Esophagus squamous epithelium (tissue), 5 donors: ENCODE measurements at places on chromosomes 1 and 21. TPM values are rescaled to one million over a fixed set of nuclear protein-coding genes. Genes with fewer than 3 reads are reported as not detected.

- H3K4me1 ChIP-seq, result no peaks in the 10 kb centered on the region
- no peaks in the 10 kb centered on the region for H3K27me3 ChIP-seq
- no peak for DNase-seq
- H3K36me3 ChIP-seq, result no peaks in the 10 kb centered on the region
- H3K27ac ChIP-seq, result no peak overlapping the region
These were observed 82.9 kb downstream of the BEND5 start for GRCh38 chr1:48693674-48694320.

GRCh38 chr1:95067062-95067461 is 5.7 kb downstream of the ALG14 start:
- no peak for DNase-seq
- no peak overlapping the region for H3K27ac ChIP-seq
- no peaks in the 10 kb centered on the region for H3K4me1 ChIP-seq
- no peak overlapping the region for H3K4me3 ChIP-seq

DNA sequence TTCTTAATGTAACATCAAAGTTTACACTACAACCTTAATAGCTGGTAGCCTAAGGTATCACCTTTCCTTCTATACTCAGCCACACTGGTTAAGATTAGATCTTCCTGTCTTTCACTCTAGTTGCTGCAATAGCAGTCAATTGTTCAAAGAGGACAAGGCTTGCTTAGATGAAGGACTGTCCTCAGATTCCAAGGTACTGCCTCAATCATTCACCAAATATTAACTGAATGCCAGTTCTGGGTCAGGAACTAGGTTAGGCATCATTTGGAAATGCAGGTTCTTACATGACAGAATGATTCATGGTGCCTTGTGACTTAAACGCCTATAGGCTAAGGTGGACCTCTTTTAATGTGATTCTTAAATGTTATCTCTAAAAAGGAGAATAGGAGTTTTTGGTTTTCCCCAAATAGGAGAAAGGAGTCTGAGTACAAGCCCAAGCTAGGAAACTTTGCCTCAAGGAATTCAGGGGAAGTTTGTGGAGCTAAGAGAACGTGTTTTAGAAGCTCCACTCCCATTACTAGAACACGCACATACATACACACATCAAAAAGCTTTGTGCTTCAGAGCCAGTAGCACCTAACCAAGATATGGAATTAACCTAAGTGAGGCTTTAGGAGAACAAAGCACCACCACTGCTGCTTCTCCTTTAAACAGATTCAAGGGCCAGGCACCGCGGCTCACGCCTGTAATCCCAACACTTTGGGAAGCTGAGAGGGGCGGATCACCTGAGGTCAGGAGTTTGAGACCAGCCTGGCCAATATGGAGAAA is 8.5 kb upstream of the WDR47 start:
- H3K36me3 ChIP-seq, result no peaks in the 10 kb centered on the region
- no peaks in the 10 kb centered on the region for H3K27me3 ChIP-seq
- no peak overlapping the region for H3K4me3 ChIP-seq

GRCh38 chr1:5901841-5902240 is 90.4 kb downstream of the NPHP4 start:
- no peaks in the 10 kb centered on the region for H3K36me3 ChIP-seq

DNA sequence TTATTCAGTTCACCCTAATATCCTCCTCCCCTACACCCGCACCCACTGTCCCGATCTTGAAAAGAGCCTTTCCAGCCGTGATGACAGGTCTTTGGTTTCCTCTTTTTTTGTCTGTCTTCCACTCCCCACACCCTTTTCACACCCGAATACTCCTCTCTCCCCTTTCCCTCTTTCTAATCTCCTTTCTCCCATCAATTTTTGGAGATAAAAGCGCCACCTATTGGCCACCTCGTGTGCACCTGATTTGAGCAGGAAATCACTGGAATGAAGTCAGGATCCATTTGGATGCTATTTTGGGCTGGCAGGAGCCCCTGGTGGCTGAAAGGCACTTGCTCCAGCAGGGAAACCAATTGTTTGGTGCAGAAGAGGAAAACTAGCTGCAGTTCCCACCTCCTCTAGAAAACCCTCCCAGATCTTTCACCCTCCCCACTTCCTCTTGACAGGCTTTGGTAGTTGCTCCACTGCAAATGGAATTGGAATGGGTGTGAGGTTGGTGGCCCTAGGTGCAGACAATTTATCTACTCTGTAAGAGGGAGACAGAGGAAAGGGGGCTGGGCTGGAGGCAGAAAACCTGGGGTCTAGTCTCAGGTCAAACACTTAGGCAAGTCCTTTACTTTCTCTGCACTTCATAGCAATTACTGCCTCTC is 8.4 kb downstream of the FOXE3 start:
- DNase-seq, result no peak
- H3K27me3 ChIP-seq, result no peaks in the 10 kb centered on the region
- no peaks in the 10 kb centered on the region for H3K36me3 ChIP-seq
- no peak overlapping the region for H3K27ac ChIP-seq

DNA sequence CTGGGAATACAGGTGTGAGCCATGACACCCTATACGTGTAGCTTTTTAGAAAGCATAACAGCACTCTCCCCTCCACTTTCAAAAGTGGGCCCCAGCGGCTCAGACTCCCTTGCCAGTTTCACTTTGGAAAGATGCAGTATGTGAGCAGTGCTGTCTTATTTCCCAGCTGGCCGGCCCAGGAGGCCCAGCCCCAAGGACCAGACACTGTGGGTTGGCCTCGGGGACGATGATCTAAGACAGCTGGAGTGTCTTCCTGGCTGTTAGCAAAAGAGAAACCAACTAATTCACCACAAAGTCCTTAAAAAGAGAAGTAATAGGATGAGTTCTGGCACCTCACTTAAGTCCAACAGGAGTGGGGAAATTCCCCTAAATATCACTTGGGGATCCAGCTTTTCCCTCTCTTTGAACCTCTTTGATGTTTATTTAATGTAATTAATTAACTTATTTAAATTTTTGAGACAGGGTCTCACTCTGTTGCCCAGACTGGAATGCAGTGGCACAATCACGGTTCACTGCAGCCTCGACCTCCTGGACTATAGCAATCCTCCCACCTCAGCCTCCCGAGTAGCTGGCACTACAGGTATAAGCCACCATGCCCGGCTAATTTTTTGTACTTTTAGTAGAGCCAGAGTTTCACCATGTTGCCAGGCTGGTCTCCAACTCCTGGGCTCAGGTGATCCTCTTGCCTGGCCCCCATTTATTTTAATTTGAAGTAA is 17.6 kb upstream of the CLIC4 start:
- no peak overlapping the region for H3K27ac ChIP-seq
- no peak overlapping the region for H3K4me3 ChIP-seq
- DNase-seq, result no peak
- no peaks in the 10 kb centered on the region for H3K27me3 ChIP-seq
- H3K36me3 ChIP-seq, result no peaks in the 10 kb centered on the region

DNA sequence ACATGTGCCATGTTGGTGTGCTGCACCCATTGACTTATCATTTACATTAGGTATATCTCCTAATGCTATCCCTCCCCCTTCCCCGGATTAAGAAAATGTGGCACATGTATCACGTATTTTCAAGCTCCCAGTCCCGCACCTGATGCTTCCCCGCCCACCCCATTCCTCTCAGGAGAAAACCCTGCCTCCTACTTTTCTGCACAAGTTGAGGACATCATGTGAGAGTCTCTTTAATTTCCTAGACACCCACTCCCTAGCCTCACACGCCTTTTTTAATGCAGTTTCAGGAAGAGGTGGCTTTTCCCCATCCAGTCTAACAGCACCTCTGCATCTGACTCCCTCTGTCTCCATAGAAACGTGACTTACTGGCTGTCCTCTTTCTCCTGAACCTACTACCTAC is 58.2 kb upstream of the GOLT1A start:
- no peak for DNase-seq
- no peaks in the 10 kb centered on the region for H3K36me3 ChIP-seq
- no peak overlapping the region for H3K27ac ChIP-seq
- no peaks in the 10 kb centered on the region for H3K27me3 ChIP-seq
- no peaks in the 10 kb centered on the region for H3K4me1 ChIP-seq
- H3K4me3 ChIP-seq, result no peak overlapping the region

DNA sequence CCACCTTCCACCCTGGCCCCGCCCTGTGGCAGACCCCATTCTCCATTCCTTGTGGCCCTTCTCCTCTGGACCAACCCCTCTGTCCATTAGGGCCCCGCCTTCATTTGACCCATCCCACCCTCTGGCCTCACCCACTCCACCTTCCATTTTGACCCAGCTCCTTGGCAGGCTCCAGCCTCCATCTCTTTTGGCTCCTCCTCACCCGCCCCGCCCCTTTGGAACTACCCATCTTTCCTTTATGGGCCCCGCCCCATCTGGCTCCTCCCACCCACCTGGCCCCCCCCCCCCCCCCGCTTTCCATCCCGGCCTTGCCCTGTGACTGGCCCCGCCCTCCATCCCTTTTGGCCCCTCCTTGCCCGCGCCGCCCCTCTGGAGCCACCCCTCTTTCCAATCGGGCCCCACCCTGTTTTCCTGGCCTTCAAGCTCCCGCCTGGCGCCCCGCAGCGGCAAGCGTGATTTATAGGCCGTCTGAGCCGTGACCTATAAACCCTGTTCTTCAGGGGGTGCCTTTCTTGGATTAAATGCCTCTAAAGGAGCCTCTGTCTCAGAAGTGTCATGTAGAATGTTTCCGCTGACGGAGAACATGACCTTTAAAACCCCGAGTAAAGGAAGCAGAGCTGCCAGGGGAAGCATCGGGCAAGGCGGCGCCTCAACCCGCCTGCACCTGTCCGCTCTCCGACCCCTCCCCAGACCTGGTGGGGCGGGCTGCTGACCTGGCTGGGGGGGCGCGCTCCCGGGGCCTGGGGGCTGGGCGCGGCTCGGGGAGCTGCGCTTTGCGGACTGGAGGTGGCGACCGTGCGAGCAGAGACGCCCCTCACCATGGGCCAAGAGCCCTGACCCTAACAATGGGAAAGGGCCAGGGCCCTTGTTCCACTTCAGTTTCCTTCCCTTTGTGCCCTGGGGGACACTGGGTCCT is 178.0 kb downstream of the CAMTA1 start:
- H3K27me3 ChIP-seq, result peaks cover 12% of the 10 kb centered on the region
- peak overlapping the region; percentile 49 for H3K4me3 ChIP-seq
- no peak overlapping the region for H3K27ac ChIP-seq
- no peaks in the 10 kb centered on the region for H3K36me3 ChIP-seq
- DNase-seq, result no peak
- H3K4me1 ChIP-seq, result peaks cover 9% of the 10 kb centered on the region

DNA sequence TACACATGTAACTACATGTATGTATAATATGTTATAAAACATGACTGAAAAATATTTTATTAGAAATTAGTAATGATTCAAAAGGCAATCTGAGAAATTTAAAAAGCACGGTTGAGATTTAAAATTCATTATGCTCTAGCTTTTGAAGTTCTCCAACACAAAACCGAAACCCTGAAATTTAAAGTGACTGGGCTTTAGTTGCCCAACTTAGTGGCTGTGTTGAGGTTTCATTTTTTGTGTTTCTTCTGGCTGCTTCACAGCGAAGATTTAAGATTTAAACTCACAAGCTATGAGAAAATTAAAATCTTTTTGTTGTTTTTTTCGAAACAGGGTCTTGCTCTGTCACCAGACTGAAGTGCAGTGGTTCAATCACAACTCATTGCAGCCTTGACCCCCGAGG is 1058.7 kb downstream of the NCAM2 start:
- no peaks in the 10 kb centered on the region for H3K4me1 ChIP-seq
- no peak overlapping the region for H3K4me3 ChIP-seq
- no peak overlapping the region for H3K27ac ChIP-seq
- no peak for DNase-seq

DNA sequence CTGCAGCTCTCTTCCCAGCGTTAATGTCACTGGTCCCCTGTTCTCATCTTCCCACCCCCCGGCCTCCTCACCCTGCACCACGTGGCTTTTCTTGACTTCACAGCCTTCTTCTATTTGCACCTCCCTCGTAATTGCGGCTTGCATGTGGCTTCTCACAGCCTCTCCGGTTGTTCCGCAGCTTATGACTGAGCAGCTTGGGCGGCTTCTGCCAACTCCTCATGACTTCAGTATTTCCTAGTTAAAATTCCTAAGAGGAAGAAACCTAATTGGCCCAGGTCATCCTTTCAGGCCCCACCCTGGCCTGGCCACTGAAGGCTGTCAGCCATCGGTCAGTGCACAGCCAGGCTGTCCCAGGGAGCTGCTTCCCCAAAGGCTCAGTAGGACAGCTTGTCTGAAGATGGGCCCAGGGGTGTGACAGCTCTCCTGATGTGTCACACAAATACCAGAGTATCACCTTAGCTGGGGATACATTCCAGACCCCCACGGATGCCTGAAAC is 8.6 kb upstream of the RERE start:
- no peaks in the 10 kb centered on the region for H3K27me3 ChIP-seq
- no peak overlapping the region for H3K4me3 ChIP-seq
- no peak for DNase-seq
- H3K27ac ChIP-seq, result no peak overlapping the region
- no peaks in the 10 kb centered on the region for H3K36me3 ChIP-seq
- peaks cover 13% of the 10 kb centered on the region for H3K4me1 ChIP-seq

DNA sequence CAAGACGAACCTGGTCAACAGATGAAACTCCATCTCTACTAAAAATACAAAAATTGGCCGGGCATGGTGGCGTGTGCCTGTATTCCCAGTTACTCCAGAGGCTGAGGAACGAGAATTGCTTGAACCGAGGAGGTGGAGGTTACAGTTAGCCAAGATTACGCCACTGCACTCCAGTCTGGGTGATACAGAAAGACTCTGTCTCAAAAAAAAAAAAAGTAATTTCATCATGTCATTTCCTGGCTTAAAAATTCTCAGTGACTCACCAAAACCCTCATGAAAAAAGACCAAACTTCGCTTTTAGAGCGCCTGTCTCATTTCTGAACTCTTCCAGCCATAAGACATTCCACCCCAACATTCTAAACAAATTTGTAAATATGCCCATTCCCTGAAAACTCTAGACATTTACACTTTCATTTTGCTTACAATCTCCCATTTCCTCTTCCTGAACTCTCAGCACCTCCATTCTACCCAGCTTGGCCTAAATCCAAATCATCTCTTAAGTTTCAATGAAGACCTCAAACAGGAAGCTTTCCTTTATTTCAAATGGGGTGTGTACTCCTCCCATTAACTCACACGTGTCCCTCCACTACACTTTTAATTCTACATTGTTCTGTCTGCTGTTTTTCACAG is 50.5 kb upstream of the PRRC2C start:
- no peaks in the 10 kb centered on the region for H3K27me3 ChIP-seq
- H3K4me1 ChIP-seq, result peaks cover 3% of the 10 kb centered on the region
- no peak overlapping the region for H3K4me3 ChIP-seq

The EPS8L3 gene
- not detected for total RNA-seq

The MAP3K6 gene
- 121 TPM for total RNA-seq

The FALEC gene
- not detected for total RNA-seq

The DRAXIN gene
- not detected for total RNA-seq
